ENCODE measurements at places on chromosomes 3 and 15.

- no peak for DNase-seq
Observed at GRCh38 chr3:112778353-112778948, 68.2 kb downstream of the CD200R1L start.

DNA sequence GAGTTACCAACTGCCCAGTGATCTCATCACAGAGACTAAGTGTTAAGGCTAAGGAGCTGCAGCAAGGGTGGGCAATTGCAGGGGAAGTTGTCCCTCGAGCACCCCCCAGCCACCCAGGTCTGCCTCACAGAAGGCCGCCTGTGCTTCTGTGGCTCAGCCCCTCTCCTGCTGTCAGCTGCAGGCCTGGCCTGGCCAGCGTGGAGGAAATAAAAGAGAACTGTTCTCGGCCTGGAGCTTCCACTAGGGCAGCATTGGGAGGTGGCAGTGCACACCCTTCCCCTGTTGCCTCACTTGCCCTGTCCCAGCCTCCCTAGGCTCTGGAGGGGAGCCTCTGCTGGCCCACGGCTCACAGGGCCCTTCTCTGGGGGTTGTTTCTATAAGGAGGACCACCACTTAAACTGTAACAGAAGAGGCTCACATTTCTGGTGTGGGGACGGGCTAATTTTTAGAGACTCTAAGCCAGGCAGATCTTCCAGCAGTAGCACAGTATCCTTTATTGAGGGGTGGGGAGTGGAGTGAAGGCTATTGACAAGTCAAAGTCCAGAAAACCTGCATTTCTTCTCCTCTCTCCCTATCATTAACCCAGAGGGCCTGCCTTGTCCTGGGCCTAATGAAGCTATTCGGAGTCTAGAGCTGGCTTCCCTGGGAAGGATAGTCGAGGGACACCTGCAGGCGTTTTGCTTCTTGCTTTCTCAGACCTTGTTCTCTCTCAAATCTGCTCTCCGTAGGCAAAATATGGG lies 75.6 kb upstream of the ADPGK start:
- DNase-seq = no peak

DNA sequence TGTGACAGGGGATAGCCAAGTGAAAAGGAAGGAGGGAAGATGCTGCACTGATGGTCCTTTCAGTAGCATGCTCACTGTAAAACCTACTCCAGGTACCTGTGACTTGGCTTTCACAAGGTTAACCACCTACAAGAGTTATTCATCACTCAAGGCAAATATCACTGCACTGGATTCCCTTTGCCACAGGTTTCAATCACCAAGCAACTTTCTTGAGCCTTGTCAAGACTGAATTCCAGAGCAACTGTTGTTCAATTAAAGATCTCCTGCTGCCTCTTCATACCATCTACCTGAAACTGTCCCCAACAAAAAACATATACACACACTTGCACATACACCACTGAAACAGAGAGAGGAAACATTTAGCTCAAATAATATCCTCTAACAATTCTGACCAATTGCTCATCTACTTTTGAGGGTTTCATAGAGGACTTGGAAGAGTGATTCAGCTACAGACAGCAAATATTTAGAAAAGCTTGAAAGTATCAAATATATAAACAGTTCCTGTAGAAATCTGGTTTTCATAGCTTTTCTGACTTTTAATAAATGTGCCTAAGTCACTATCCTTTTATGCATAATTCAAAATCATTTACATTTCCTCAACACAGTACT lies 6.5 kb downstream of the IGF2BP2 start:
- no peak for DNase-seq

DNA sequence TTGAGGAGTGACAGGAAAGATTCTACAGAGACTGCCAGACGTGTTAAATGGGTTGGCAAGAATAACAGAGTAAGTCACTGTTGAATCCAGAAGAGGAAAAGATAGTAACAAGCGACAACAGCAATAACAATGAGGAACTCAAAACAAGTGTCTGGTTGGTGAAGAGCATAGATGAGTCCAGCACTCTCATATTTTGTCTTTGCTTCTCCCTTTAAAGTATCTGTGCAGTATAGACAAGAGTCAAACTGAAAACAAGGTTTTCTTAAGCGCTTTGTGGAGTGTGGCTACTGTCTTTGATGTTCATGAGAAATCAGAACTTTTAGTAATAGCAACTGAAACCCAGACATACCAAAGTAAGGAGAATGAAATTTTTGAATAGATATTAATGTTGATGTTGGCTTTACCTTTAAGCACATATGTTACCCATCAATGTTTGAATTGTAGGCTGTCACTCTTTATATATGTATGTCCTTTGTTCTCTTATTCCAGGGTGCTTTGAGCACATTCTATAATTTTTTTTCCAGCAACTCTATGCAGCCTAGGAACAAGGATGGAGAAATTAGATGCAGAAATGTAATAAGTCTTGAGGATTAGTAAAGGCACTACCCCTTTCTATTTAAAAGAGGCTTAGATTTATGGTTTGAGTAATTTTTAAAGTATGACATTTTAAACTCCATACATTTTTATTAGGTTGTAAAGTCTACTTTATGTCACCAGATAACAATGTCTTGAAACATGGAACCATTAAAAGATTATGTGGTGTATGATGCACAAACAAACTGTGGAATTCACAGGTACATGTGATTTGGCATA lies 185.5 kb downstream of the NFKBIZ start:
- no peak for DNase-seq

DNA sequence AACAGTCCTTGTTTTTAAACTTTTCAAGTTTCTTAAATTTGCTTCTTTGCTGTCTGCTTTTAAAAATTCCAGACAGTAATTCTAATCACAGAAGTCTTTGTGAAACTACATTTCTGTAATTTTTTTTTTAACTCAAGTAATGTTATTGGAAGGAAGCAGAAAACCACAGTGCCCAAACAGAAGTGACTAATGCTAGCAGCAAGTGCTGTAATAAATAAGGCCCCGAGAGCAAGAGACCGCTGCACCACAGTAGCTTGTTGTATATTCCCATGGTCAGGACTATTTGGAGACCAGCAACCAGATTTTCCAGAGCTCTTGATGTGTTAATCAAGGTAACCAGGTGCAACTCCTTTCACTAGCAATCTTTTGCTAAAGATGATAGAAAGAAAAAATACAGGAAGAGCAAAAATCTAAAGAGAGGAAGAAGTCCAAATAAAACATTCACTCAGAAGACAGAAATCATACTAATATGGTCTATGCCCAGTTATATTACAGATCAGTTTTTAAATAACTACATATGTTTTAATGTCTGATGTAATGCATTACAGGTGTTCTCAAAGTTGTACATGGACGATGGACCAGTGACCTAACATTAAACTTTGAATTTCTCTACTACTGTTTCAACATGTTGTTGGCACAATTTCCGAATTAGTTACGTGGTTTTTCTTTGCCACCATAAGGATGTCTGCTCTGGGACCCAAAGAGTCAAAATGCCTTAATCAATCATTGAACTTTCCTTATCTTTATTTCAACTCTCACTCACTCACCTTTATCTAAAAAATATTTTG lies 36.4 kb downstream of the WWTR1 start:
- DNase-seq = no peak

DNA sequence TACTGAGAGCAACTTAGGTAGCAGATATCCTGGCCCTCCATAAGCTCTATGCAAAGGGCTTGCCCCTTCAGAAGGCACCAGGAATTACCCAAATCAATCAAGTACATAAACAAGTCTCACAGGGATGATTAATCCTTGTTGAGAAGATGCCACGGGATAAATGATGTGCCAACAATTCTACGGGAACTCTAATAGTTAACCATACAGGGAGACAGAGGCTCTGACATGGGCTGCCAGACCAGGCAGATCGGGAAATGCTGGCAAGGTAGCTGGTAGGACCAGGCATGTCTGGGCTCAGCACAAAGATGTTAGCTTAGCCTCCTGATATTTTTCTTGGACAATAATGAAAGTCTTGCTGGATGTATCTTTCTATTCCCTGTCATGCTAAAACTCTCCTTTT lies 249.3 kb upstream of the THBS1 start:
- no peak for DNase-seq

GRCh38 chr3:195751560-195751959 lies 30.8 kb downstream of the MUC20 start:
- no peak for DNase-seq

GRCh38 chr3:173531602-173532001 lies 134.1 kb downstream of the NLGN1 start:
- DNase-seq = no peak

- DNase-seq = no peak
Observed at GRCh38 chr3:149705416-149705815, 46.9 kb downstream of the COMMD2 start.

GRCh38 chr15:53837263-53837662 lies 77.8 kb upstream of the WDR72 start:
- DNase-seq = no peak

- DNase-seq = no peak
Observed at GRCh38 chr3:127612966-127613365, 14.8 kb downstream of the MCM2 start.

DNA sequence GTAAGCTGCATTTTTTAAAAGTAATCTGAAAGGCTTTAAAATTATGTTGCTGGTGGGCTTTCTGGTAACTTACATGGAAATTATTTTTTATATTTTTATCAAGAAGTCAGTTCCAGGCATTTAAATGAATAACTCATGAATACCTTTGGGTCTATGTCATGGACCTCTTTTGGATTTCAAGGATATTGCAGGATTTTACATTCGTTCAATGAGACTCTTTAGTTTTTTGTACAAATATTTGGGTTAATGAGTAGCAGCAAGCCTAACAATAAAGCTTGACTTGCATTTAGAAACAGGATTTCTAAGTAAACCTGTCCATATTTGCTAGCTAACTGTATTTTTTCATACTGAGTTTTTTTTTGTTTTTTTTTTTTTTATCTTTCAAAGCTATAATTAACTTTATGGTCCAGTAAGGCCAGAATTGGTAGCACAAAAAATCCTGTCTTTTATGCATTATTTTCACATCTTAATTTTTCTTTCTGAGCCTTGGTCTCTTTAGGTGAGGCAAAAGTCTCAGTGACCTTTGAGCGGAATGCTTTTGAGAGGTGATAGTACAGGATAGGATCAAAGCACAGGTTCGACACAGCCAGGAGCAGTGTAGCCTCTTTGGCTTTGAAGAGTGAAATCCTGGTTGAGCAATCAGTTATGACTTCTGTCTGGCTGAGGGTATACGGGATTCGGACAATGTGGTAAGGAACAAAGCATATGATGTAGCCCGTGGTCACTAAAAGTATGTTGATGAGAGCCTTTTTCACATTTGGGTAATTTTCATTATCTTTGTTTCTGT lies 4.8 kb downstream of the GPR171 start:
- DNase-seq = no peak

- no peak for DNase-seq
Observed at GRCh38 chr3:105388176-105388575, 21.5 kb downstream of the ALCAM start.

DNA sequence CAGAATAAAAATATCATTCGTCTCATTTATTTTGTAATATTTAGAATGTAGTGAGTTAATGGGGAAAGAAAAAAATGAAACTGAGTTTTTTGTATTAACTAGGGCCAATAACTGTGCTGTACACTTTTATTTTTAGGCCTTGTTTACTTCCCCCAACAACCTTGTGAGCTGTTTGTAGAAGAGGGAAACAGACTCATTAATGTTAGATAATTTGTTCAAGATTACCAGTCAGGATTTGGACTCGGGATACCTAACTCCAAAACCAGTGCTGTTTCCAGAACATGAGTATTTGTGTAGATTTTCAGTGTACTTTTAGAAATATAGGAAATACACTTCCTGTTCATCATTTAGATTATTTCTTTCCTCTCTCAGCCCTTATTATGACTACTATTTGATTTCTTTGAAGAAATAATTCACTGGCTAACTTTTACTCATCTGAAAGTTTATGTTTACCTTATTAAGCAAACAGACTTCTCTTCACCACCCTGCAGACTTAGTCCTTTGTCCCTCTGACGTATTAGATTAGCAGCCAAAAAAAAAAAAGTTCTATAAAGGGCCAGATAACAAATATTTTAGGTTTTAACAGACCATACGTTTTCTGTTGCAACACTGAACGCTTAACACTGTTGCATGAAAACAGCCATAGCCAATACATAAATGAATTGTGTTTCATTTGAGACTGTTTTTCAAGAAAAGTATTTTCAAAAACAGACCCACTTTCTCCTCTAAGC lies 192.5 kb upstream of the CGNL1 start:
- DNase-seq = no peak

- no peak for DNase-seq
Observed at GRCh38 chr3:50194903-50195500, 3.6 kb downstream of the GNAT1 start.

DNA sequence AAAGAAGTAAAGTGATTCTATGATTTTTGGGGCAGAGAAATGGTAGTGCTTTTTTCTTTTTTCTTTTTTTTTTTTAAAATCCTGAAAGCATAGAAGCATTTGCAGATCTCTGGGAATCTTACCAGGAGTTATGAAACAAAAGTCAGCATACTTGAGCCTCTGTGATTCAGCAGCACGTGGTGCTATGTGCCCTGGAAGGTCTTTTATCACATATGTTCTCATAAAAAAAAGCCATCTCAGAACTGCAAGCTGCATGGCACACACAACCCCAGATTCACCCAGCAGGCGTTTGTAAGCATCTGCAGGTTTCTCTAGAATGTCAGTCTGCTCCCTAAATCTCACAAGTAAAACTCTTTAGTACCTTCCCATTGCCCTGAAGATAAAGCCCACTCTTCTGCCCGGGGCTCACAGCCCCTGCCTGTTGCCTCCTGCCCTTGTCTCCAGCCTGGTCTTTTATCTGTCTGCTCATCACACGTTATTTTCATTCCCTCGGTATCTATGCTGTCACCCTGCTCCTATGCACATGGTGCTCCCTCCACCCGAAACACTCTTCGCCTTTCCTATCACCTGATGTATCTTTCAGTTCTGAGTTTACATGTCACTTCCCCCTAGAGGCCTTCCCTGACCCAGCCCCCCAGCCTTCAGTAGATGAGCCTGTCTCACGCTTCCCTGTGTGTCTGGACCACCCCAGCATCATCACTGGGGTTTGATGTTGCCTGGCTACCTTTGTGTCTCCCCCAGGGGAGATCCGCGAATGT lies 72.4 kb downstream of the CHDH start:
- no peak for DNase-seq

- DNase-seq = no peak
Observed at GRCh38 chr3:159432682-159433340, 555.8 kb upstream of the IL12A start.
